NCI-H1417 (cell line): ENCODE measurements at places on chromosomes 2 and 18.

DNA sequence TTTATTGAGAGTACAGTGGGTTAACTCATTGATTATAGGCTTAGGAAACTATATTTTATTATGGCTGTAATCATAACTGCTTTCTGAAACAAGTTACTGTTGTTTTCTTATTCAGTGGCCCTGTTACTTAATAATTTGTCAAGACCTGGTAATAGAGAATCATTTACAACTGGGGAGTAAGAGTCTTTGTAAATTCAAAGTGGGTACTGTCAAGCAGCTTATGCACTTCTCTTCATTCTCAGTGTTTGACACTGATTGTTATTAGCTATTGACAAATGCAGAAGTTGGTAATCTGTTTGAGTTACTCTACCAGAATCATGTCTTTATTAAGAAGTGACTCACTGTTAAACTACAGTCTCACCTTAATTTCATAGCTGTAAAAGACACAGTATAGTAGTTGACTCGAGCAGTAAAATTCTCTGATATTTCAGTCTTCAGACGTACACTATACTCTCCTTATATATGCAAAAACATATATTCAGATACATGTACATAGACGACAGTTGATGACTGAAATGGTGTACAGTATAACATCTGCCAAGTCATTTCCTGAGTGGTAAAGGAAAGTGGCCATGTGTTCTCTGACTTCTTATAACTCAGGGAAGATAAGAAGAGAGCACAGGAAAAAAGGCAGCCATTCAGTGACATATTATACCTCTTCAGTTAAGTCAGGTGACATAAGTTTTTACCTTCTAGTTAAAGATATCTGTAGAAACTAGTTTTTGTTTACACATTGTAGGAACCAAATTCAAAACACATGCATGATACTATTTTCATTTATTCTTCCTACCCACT is 36.0 kb upstream of the TTC27 start:
- no peak for DNase-seq

DNA sequence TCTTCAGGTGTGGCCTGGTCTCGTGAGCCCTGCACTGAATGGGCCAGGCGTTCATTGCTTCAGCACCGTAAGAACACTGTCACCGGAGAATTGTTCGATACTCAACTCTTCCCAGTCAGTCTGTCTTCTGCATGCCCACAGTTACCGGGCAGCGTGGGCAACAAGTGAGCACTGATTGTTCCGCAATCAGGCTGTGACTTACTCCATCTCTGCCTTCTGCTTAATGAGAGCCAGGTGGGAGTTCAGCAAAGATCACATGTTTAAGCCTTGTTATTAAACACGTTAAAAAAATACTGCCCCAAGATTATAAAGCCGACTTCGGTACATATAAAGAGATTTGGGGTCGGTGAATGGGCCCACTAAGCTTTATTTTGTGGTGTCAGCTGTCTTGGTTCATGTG is 3.7 kb downstream of the STEAP3 start:
- no peak for DNase-seq

DNA sequence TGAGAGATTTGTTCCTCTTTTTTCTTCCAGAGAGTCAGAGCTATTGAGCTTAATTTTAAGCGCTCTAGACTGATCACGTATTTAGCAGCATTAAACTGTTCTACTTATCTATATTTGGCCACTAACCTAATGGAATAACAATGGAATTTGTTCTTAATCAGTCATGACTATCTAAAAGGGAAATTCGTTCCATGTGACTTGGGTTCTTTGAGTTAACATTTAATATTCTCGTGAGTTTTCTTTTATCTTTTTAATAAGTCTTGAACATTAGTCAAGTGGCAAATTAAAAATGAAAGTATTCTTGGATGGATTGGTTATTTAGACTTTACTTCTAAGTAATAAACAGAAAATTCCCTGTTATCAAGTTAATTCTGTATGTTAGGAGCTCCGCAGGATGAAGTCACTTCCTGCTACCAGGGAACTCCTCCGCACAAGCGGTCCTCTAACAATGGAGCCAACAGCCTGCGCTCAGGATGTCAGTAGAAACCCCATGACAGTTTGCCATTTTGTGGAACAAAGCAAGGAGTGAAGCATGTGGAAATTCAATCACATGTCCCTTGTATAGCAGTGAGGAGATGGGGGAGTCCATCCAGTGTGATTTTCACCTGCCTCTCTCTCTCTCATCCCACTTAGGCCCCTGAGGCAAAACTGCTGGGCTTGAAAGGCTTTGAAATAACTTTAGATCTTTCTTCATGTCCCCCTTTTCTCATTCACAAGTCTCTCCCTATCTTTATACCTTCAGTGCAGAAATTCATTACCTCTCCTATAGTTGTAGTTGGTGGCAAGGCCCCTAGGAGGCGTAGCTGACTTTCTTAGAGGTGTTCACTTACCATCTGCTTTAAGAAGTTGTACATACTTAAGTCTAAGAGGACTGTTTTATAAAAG is 138.1 kb downstream of the WDR7 start:
- DNase-seq = peak; percentile 43

DNA sequence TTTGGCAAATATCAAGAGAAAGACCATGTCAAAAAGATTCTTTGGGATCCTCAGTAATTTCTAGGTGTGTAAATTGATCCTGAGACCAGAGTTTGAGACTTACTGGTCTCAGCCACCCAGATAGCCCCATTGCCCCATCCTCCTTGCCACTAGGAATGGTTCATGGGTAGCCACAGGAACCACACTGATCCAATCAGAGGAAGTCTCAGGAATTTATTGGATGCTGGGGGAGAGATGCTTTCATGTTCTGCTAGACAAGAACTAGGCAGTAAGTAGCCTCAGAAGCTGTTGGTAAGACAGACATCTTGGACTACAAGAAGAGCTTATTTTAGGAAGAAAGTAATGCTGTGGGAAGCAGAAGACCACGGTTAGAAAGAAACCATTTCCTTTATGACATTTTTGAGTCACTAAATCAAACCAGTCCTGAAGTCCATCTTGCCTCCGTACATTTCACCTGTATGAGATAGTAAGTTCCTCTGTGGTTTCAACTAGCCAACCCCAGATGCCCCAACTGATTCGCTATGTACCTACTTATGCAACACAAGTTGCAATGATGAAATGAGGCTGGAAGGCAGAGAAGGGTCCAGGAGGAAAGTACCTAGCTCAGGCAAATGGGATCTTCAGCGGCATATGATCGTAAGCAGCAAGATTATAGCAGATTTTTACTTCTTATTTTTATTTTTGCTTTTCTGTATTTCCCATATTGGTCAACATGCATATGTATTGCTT is 3.6 kb upstream of the ST3GAL5 start:
- no peak for DNase-seq

DNA sequence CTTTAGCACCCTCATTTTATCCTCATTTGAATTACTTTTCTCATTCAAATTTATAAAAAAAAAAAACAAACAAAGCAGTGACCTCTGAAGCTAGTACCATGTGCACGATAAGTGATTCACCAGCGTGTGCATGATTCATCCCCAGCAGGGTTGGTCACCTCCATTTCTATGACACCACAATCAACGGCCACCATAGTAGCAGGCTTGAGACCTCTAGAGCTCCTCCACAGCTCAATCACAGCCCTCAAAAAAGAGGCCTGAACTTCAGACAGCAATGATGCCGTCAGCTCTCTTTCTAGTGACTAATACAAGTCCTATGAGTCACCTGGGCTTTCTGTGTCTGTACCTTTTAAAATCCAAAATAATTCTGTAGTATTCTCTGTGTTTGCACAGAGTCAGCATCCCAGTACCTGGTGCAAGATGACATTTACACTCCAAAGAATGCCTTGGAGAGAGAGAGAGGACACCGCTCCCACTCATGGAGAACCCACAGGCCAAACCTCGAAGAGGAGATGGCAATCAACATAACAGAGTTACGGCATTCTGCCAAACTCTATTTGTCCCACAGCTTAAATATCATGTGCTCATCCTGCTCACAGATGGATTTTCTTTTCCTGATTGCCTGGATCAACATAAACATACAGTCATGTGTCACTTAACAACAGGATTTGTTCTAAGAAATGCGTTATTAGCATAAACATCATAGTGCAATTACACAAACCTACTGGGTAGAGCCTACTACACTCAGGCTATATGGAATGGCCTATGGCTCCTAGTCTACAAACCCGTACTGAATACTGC is 58.7 kb downstream of the L3MBTL4 start:
- DNase-seq = no peak

DNA sequence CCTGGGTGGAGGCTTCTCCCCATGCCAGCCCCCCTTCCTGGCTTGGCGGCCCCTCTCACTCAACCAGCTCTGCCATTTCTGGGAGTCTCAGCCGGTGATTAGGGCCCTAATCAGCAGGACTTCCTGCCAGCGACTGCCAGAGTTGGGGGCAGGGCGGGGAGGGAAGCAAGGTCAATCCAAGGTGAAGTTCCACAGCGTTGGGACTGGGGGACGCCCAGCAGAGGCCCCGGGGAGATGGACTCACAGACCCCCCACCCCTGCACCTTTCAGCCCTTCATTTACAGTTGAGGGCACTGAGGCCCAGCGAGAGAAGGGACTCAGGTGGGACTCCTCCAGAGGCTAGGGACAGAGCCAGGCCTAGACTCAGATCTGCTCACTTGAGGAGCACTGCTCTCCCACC is 65.3 kb downstream of the TNS1 start:
- DNase-seq = no peak

- DNase-seq = peak; percentile 17
Measured at GRCh38 chr2:74746480-74746879, 87.4 kb upstream of the HK2 start.

GRCh38 chr18:56351911-56352500 is 286.4 kb downstream of the TXNL1 start:
- no peak for DNase-seq

DNA sequence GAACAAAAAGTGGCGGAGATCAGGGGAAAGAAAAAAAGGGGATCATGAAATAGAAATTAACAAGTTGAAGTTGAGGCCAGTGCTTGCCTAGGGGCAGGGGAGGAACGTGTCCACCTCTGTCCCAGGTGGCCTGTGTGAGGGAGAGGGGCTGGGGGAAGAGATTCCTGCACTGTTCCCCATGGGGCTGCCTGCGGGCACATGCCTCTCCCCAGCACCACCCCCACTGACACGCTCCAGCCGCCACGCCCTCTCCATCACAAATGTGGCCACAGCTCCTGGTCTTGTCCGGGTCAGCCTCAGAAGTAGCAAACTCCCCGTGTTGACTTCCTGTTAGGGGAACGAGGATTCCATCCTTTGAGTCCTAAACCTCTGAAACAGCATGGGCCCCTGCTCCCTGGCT is 161.2 kb downstream of the GLI2 start:
- no peak for DNase-seq

DNA sequence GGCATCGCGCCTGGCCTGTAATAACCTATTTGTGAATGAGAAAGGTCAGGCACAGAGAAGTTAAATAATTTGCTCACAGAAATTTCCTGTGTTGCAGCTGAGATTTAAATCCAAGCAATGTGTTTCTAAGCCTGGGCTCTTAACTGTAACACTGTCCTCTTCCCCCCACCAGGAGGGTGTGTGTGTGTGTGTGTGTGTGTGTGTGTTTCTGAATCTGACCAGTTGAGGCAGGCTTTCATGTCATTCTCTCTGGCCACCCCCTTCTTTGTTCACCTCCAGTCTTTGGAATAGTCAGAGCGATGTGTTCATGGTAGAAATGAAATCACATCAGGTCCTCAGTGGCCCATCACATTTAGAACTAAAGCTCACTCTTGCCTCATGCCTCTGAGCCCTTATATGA is 81.2 kb downstream of the NEDD4L start:
- DNase-seq = no peak

- DNase-seq = no peak
Measured at GRCh38 chr2:195838002-195838401, 181.0 kb downstream of the SLC39A10 start.

DNA sequence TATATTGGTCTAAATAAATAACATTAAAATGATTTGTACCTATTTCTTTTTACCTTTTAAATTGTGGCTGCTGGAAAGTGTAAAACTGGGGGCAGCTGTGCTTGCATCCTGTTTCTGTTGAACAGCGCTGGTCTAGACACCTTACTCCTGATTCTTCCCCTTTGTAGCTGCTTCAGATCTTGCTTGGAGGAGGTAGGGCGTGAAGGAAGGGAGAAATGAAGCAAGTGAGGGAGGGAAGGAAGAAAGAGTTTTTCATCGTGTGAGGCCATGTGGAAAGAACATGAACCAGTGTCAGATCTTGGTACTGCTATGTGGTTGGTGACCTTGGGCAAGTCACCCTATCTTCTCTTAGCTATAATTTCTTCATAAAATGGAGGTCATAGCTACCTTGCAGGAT is 89.0 kb upstream of the SEC11C start:
- no peak for DNase-seq

DNA sequence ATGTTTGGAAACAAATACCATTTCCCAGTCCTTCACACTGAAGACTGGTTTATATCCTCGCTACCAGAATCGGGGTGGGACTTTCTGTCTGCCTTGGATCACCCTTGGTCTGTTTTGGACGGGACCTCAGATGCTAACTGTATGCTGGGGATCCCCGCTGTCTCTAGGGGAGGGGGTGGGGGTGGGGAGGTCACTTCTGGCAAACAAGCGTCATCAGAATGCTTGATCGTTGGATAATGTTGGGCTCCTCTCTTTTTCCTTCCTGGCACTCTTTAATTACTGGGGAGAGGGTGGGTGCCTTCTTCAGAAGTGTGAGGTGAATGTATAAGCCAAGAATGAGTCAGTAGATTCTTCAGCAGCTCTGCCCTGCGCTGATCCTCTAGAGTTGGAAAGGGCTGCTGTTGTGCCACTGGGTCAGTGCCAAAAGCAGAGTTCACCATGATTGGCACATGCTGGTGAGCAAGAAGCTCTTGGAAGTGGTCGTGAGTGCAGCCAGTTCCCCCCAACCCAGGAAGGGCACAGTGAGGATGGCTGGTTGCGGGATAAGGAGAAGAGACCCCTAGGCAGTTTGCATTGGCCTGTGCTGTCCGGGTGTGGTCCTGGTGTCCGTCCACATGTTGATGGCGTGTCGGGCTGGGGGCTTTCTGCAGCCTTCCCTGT is 32.2 kb downstream of the DGKD start:
- DNase-seq = no peak

DNA sequence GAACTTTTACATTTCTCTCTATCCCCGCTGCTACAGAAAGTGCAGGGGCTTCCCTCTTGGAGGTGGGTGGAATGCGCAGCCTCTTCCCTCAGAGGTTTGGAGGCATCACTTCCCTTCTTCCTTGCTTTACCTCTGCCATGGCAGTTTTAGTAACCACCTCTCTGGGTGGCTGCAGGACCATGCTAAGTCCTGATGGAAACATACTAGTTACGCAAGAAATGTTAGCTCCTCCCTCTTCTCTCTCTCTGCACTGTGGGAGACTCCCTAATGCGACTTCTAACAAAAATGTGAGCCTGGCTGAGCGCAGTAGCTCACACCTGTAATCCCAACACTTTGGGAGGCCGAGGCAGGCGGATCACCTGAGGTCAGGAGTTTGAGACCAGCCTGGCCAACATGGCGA is 116.8 kb upstream of the RAB6C start:
- no peak for DNase-seq

DNA sequence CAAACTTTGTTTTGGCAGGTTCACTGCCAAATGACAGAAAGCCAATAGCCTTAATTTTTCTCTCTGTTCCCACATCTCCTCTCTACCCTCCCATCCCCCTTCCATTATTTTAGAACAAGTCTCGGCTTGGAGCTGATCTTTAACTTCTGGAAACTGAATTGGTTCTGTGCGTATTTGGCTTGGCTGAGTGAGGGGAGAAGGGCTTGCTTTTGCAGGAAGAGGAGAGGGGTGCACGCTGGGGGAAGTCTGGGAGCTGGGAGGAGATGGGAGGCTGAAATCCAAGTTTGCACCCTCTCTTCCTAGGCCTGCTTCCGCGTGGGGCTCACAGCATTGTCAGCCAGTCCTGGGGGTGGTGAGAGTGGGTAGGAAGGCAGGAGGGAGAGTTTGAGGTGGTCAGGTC is 176.1 kb upstream of the SPRED2 start:
- no peak for DNase-seq

GRCh38 chr2:230614913-230615332 is 97.7 kb upstream of the CAB39 start:
- DNase-seq = no peak
